ENCODE measurements at places on chromosomes 6 and 20. TPM values are rescaled to one million over a fixed set of nuclear protein-coding genes. Genes with fewer than 3 reads are reported as not detected.

GRCh38 chr20:1081891-1082290 is 36.5 kb upstream of the PSMF1 start:
- no peak for DNase-seq

DNA sequence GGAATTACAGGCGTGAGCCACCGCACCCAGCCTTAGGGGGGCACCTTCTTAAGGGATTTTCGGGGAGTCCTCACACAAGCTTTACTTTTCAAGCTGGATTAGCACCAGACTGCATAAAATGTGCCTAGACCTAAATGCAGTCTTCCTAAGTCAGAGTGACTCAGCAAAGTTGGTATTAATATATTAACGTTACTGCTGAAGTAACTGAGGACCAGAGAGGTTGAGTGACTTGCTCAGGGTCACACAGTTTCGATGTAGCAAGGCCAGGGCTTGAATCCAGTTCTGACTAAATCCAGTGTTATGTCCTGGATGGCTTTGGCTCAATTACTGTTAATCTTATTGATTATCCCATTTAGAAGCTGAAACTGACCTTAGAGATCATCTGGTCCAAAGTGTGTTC is 13.4 kb downstream of the EDEM2 start:
- DNase-seq = no peak

Gene CPNE5
- 0.24 TPM for total RNA-seq

DNA sequence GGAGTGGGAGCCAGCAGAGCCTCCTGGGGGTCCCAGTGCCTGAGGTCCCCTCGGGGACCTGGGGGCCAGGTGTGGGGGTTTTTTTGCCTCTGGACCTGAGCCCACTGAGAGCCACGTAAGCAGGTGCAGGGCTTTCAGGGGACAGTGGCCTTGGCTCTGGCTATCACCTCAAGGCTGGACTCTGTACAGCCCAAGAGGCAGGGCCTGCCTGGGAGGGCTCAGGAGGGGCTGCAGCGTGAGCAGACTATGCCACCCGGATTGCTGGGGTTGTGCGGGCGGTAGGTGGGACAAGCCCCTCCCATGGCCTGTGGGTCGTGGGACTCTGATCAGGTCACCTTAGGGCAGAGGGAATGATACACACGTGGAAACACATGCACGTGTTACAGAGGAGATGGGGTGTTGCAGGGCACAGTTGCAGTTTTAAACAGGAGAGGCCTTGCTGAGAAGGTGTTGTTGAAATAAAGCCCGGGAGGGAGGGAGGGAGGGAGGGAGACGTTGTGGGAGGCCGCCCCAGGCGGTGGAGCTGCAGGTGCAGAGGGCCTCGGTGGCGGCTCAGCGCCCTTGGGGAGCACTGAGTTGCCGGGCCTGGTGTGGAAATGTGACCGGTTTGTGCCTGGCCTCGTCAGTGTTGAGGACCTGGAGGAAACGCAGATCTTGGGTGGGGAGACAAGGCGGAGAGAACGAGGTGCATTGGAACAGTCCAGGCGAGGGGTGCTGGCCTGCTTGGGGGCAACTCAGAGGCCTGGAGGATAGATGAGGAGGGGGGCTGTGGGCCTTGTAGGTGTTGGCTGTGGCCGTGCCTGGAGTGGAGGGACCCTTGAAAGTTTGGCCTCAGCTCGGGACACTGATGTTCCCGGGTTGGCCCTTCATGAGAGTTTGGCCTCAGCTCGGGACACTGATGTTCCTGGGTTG is 2.3 kb downstream of the TCEA2 start:
- DNase-seq = no peak

Gene CD109
- total RNA-seq = 0.27 TPM

Gene FAM209B
- total RNA-seq = not detected

GRCh38 chr20:39638731-39639130 is 676.6 kb downstream of the DHX35 start:
- DNase-seq = no peak

Gene FAM209A
- total RNA-seq = 0.69 TPM

- DNase-seq = no peak
These were observed 7.6 kb downstream of the MYB start for GRCh38 chr6:135188718-135189117.

Gene HLA-DOB
- not detected for total RNA-seq

- DNase-seq = no peak
These were observed 3.2 kb downstream of the IRF4 start for GRCh38 chr6:394641-395289.

DNA sequence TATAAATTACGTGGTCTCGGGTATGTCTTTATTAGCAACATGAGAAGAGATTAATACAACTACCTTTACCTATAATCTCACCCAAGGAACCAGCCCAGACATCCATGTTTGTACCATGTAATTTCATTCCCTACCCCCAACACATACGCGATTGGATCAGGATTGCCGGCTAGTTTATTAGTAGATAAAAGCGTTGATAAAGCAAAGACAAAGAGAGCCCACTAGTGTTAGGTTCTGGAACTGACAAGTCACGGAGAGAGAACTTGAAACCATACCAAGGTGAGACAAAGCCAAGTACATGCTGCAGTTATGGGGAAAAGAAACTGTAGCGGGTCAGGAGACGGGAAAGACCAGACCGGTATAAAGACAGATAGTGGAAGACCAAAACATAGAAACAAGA is 37.4 kb upstream of the FAM135A start:
- no peak for DNase-seq

Gene CALHM6
- 0.75 TPM for total RNA-seq

Gene PLCG1
- total RNA-seq = 391 TPM

DNA sequence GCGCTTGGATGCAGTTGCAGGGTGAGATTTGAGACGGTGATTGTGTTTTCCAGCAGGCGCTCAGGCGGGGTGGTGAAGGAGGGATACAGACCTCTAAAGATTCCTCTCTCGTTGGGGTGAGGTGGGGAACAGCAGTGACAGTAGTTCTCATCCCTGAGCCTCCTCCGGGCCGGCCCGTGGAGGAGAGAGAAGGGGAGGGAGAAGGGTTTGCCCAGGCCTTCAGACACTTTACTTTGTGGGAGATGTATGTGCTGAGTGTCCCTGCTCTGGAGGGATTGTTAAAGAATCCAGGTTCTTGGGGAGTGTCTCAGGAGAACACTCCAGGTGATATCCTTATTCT is 41.0 kb downstream of the PSMB9 start:
- DNase-seq = no peak

Gene COL21A1
- total RNA-seq = 20.5 TPM

DNA sequence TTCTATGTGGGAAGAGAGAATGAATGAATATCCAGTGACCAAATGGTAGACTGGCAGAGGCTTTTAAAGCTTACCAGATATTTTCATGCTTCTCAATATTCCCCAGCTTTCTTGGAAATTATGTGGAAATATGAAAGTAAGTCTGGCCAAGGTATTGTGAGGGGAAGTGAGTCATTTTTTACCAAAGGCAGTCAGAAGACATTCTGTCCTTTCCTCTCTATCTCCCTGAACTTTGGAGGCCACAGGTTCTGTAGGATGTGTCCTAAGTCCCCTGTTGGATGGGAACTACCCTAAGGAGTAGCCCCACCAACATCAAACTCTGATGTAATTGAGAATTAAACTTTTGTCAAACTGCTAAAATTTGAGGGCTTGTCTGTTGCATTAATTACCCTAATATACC is 593.8 kb upstream of the NRSN1 start:
- no peak for DNase-seq

Gene LAMA4
- 2.1 TPM for total RNA-seq

- no peak for DNase-seq
These were observed 42.0 kb upstream of the SLC2A12 start for GRCh38 chr6:134094441-134094840.

Gene FBXO9
- total RNA-seq = 85.7 TPM

GRCh38 chr6:127618729-127619128 is 41.8 kb downstream of the C6orf58 start:
- no peak for DNase-seq

DNA sequence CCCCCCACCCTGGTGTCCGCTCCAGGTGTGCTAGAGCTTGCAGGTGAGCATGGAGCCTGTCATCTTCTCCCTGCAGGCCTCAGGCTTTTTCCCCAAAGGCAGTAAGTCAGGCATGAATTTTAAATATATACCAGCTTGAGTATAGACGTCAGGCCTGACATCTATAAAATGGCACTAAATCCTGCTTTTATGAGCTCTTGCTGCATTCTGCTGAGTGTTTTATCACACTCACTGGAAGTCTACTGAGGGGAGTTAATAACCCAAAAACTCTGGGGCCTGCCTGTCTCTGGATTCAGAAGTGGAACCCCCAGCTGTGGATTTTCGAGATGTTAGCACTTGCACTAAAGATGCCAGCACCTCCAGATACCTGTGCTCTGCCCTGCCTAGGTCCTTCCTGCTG is 133.4 kb upstream of the TOP1 start:
- no peak for DNase-seq

GRCh38 chr20:63061771-63062100 is 55.0 kb upstream of the BHLHE23 start:
- DNase-seq = no peak

DNA sequence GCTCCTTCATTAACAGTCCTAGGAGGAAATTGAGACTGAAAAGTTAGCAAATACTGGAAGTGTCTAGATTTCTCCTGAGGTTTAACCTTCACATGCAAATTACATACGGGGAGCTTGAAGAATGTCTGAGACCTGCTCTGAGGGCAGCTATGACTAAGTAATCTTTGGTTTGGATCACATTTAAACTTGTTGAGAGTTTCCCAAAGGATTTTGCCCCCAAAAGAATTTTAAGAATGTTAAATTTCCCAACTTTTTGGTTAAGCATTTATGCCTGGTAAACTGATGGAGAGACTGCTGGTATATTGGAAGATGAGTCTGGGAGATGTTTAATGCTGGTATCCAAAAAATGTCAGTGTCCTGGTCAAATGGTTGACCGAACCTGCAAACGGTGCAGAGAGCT is 97.0 kb downstream of the RREB1 start:
- no peak for DNase-seq

GRCh38 chr6:39365281-39366074 is 43.0 kb upstream of the KCNK16 start:
- no peak for DNase-seq

DNA sequence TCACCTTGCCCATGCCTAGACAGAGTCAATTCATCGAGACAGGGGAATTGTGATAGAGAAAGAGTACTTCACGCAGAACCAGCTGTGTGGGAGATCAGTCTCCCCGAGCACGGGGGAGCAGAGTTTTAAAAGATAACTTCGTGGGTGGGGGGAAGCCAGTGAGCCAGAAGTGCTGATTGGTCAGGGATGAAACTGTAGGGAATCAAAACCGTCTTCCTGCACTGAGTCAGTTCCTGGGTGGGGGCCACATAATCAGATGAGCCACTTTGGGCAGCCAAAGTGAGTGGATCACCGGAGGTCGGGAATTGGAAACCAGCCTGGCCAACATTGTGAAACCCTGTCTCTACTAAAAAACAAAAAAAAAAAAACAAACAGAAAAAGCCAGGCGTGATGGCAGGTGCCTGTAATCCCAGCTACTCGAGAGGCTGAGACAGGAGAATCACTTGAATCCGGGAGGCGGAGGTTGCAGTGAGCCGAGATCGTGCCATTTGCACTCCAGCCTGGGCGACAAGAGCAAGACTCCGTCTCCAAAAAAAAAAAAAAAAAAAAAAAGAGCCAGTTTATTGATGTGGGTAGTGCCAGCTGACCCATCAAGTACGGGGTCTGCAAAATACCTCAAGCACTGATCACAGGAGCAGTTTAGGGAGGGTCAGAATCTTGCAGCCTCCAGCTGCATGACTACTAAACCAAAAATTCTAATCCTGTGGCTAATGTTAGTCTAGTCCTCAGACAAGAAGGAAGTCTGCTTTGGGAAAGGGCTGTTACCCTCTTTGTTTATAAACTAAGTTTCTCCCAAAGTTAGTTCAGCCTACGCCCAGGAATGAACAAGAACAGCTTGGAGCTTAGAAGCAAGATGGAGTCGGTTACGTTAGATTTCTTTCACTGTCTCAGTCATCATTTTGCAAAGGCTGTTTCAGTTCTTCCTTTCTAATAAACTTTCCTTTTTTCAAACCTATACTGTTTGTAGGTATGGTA is 3.9 kb upstream of the TRIM39 start:
- DNase-seq = no peak

Gene MAS1
- not detected for total RNA-seq

DNA sequence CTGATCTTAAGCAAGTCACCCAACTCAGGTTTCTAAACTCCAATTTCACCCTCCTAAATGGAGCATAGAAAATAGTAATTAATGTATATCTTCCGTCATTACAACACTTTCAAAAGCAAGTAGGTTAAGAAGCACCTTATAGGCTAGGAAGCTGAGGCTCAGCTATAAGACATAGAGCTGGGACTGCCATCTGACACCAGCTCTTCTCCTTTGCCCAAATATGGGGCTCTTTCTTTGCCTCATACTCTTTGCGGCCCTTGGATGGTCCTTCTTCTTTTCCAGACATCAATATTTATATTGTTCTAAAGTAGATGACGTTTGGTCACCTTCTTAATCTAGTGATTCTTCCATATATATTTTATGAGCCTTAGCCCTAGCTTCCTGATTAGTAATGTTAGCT is 413.2 kb downstream of the LMBRD1 start:
- no peak for DNase-seq

DNA sequence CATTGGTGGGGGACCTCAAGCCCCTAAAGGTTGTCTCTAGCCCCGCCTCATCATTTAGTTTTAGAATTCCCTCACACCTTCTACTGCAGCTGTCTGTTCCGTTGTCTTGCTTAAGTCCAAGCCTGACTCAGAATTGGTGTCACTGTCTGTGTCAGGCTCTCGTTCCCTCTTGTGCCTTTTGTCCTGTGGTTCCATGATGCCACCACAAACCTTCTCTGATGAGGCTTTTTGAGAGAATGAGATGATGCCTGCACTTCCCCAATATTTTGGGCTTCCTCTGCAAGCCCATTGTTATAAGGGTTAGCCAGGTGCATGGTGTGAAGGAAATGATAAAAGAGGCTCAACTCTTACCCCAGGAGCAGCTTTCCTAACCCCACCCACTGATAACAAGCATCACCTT is 8.1 kb upstream of the AKIRIN2 start:
- DNase-seq = no peak

Gene ZSCAN9
- 40.1 TPM for total RNA-seq

DNA sequence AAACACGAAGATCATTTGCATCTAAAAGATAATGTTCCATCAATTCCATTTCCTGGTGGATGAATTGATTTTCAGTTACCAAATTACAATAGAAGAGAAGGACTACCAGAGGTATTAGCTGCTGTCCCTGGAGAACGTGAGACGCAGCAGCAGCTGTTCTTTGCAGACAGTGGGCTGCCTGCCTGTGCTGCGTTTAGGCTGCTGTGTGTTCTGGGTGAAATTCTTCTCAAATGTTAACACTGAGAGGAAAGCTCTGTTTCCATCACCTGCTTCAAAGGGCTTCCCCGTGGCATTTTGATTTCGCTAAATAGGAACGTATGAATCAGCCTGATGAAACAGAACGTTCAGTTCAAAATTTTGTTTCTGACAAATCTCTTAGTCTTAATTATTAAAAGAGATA is 362.2 kb downstream of the C6orf118 start:
- no peak for DNase-seq

DNA sequence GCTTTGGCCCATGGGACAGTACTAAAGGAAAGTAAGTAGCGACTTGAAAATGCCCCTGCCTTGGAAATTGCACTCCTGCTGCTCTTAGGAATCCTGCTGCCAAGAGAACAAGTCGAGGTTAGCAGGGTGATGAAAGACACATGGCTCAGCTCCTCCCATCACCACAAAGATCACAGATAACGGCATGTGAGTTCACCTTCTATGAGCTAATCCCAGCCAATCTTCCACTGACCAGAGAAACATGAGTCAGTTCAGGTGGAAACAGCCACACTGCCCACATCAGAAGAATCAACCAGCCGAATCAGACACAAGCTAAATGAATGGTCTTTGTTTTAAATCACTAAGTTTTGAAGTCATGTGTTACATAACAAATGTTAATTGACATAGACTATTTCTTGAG is 106.3 kb downstream of the PRKN start:
- DNase-seq = no peak

- DNase-seq = no peak
These were observed 14.9 kb downstream of the GHRH start for GRCh38 chr20:37246736-37247135.

Gene ANGPT4
- total RNA-seq = not detected

Gene IP6K3
- total RNA-seq = 0.14 TPM
